ENCODE measurements at places on chromosomes 12 and 14.

DNA sequence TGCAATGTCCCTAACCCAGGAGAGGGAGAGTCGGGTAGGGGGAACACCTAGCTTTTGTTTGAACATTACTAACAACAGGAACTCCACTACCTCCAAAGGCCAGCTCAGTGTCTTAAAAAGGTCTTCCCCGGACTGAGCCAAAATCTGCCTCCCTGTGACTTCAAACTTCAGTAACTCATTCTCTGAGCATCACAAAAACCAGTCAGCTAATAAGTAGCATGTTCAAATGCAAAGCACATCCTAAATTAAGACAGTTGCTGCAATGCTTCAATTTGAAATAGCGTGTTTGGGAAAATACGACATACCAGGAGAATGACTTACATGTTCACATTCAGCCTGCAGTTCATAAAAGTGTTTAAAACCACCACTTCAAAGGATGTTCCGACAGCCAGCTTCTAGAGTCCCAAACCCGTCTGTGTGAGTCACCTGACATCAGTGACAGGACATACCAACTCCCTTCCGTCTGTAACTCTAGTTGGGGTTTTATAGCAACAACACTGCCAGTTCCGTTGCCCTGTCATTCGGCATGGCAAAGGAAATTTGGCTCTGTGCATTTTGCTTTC lies 13.0 kb downstream of the ZFP36L1 start:
- no peak for DNase-seq

GRCh38 chr12:50918584-50919316 lies 33.6 kb upstream of the HIGD1C start:
- no peak for DNase-seq

- DNase-seq, result peak; percentile 63
These were observed 31.0 kb downstream of the NINJ2 start for GRCh38 chr12:632102-632696.

- no peak for DNase-seq
These were observed 180.5 kb downstream of the BCAT1 start for GRCh38 chr12:24768415-24768814.

GRCh38 chr14:91929700-91930099 lies 17.8 kb downstream of the FBLN5 start:
- DNase-seq, result no peak

DNA sequence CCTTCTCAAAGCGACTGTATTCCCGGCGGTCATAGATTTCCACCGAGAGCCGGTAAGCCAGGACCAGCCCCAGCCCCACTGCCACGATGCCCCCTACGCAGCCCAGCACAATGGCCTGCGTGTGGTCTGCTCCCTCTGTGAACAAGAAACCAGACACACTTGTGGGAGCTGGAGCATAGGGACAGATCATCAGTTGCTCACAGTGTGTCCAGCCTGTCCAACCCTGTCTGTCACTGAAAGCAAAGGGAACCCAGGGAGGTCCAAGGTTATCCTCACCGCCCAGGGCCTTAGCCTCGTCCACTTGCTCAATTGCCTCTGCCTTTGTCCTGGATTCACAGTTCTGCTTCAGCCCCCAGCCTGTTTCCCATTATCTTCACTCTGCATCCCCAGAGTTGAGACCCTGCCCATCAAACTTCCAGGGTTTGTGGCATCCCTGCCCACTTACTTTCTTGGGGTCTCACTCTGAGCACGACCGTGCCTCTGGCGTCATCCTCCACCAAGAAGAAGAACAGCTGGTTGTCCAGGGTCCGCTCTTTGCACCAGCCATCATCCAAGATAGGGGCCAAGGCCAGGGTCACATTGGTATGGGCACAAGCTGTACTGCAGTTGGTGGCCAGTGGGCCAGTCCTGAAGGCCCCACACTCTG lies 11.3 kb upstream of the CSAD start:
- DNase-seq, result no peak

DNA sequence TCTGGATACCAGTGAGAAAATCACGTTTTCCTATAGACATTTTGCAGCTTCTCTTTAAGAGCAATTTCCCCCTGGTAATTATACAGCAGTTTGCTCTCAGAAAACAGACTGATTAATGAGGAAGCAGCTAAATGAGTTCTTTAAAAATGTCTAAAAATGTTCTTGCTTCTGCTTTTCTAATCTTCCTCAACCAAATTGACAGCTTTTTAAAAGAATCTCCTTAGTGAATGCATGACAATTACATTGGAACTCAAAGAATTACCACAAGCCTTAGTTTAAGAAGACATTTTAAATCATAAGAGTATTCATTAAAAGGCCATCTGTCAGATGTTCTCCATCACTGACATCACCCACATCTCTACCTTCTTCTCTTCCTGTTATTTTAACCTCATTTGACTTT lies 135.8 kb upstream of the PLXNC1 start:
- DNase-seq, result peak; percentile 44

DNA sequence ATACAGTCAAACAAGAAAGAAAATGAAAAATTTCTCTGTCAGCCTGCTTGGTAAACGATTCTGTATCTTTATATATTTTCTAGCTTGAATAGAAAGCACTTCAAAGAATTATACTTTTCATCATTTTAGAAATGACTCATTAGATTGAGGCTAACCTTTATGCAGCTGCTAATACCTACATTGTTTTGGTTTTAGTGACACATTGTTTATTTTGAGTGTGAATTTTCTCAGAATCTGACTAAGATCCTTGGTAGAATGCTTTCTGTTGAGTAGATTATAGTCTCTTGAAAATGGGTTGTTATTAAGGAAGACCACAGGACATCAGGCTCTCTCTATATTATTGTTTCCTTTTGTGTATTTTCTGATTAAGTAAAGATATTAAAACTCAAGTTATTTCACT lies at the start of gene PMCH:
Gene PMCH, minus strand, starts transcription at position 45 of the 400 bp plus-strand sequence. CDS start 63 bp downstream, outside the sequence.
- no peak for DNase-seq

DNA sequence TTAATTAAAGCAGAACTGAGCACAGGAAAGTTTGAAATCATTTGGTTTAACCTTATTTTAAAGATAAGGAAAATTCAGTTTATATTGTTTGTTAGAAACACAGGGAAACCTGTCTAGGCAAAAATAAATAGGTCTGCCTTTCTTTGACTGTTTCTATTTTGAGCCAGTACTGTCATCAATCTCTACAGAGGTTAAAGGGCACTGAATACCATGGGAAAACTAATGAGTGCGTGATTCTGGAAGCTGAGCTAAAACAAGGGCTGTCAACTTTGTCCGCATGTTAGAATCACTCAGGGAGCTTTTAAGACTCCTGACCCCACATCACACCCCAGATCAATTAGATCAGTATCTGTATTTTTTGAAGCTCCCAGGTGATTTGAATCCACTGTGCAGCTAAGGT lies 38.8 kb downstream of the NOPCHAP1 start:
- DNase-seq, result no peak

DNA sequence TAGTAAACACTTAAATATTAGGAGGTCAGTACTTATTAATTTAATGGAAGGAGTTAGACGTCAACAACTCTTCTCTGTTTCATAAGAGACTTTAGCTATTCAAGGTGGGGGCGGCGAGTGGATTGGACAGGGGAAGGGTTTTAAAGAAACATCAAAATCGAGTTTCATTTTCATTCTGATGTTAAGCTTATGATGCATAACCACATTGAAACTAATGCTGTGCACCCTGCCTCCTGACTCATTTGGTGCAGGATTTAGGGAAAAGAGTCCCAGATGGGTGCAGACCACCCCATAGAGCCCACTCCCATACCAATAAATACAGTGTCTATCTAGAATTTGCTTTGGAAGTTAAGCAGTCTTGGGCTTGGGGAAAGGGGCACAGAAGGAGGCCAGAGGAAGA lies 7.4 kb downstream of the ZBTB39 start:
- DNase-seq, result no peak

- DNase-seq, result no peak
These were observed 51.8 kb downstream of the SLC15A5 start for GRCh38 chr12:16225692-16226091.

GRCh38 chr14:61631045-61631687 lies 64.1 kb upstream of the HIF1A start:
- no peak for DNase-seq

DNA sequence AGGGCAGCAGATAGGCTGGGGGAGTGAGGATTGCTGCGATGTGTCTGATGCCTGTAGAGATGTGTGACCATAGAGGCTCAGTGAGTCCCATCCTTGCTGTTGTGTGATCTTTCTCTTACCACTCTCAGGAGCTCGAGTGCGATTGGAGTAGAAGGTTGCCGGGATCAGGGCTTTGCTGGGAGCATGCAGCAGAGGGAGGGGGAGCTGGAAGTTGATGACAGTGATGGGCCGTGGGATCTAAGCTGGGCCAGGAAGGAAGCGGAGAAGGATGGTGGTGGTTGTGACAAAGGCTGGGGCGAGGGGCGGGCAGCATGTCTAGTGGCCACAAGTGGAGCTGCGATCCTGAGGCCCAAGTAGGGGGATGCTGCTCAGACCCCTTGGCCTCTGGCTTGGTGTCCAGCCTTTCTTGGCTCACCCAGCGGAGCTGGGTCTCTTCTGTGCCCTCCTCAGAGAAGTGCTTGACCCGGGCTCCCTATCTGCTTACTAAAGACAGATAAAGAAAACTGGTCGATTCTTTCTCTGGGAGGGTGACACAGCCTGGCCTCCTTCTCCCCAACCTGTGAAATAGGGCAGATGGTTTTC lies 66.2 kb downstream of the PRMT8 start:
- DNase-seq, result no peak

DNA sequence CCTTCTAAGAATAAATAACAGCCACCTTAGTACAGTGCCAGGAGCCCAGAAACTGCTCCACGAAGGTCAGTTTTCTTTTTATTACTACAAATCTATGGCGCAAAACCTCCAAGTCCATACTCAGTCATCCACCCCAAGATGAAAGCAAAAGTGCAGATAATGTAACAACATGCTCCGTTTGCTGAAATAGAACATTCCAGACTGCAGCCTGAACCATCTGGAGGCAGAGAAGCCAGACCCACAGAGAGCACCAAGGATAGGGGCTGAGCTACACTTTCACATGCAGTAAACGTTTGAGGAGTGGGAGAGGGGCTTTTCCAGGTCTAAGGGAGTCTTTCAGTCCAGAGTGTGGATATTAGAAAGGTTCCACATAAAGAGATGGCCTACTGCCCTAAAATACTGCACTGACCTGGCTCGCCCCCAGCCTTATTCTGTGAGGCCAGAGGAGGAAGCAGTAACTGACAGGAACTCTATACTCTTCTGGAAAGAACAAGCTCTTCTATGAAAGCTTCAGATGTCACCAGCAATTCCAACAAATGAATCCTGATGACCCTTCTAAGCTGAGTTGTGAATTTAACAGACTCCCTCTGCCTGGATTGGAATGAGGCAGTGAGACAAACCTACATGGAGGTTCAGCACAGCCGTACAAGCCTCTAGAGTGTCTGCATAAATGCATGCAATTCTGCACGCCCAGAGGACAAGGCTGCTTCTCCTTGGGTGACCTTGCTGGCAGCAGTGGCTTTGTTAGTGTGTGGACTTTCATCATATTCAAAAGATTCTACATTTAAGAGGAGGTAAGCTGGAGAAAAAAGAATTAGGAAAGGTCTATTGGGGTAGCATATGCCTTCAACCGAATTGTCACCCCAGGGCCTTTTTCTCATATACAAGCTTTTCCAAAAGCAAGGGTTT lies 153.9 kb upstream of the EGLN3 start:
- DNase-seq, result no peak

- DNase-seq, result peak; percentile 21
These were observed 41.5 kb upstream of the NR2C1 start for GRCh38 chr12:95114766-95115405.
